ENCODE measurements at places on chromosomes 5 and 9.

GRCh38 chr9:135926402-135927194 lies 19.3 kb upstream of the CAMSAP1 start:
- peak; percentile 80 for DNase-seq

- no peak for DNase-seq
Observed at GRCh38 chr5:943201-943917, 50.7 kb downstream of the TRIP13 start.

- DNase-seq, result no peak
Observed at GRCh38 chr9:131092548-131093440, 3.5 kb upstream of the AIF1L start.

DNA sequence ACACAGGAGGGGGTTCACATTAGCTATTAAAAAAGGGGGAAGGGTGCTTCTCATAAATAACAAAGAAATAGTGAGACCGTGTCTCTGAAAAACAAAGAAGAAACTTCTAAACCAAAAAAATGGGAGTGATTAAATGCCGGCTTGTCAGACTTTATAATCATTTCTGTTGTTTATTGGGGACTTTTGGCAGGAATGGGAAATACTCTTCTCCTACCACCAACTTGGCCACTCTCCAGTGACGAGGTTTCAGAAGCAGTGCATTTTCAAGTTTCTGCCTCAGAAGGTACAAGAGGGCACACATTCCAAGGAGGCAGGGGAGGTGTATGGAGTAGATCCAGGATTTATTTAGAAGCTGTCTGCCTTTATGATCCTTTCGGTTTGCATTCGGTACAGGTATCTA lies 46.2 kb downstream of the LIX1 start:
- DNase-seq, result no peak
